NCI-H1417 treated with DMSO at 0.1 percent for 48 hours (cell line): ENCODE measurements at places on chromosomes 7 and 10.

DNA sequence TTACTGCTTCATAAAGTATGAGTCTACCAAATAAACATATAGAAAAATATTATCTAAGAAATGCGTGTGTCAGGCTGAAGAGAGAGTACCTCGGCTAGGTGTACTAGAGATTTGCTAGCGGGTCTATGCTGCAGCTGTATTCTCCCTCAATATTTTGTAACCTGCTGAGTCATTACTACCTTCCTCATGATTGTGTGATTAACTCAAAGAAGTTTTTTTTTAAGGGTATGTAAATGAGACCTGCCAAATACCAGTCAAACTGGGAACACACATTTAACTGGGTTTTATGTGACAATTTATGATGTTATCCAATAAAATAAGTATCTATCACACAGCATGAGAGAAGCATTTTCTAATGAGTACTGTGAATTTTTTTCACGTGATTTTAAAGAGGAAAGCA, 180.4 kb downstream of the RNF133 start:
- no peak for DNase-seq

- no peak for DNase-seq
Measured at GRCh38 chr7:121544238-121544637, 148.1 kb upstream of the FAM3C start.

DNA sequence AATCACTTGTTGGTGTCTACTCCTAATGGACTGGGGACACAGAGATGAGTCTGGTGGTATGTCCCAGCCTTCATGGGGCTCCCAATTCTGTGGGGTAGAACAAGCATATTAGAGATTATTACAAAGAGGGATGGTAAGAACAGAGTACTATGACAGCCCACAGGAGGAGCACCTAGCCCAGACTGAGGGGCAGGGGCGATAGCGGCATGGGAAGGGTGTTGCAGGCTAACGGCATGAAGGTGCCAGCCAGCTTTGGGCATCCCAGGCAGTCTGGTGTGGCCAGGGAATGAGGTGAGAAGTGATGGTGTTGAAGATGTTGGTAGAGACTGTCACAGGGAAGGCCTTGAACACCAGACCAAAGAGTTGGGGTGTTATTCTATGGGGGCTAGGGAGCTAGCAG, 280.0 kb downstream of the RPS24 start:
- no peak for DNase-seq

GRCh38 chr7:95213809-95214492, 110.4 kb downstream of the PON1 start:
- no peak for DNase-seq

- no peak for DNase-seq
Measured at GRCh38 chr10:117946525-117947070, 100.1 kb downstream of the RAB11FIP2 start.

DNA sequence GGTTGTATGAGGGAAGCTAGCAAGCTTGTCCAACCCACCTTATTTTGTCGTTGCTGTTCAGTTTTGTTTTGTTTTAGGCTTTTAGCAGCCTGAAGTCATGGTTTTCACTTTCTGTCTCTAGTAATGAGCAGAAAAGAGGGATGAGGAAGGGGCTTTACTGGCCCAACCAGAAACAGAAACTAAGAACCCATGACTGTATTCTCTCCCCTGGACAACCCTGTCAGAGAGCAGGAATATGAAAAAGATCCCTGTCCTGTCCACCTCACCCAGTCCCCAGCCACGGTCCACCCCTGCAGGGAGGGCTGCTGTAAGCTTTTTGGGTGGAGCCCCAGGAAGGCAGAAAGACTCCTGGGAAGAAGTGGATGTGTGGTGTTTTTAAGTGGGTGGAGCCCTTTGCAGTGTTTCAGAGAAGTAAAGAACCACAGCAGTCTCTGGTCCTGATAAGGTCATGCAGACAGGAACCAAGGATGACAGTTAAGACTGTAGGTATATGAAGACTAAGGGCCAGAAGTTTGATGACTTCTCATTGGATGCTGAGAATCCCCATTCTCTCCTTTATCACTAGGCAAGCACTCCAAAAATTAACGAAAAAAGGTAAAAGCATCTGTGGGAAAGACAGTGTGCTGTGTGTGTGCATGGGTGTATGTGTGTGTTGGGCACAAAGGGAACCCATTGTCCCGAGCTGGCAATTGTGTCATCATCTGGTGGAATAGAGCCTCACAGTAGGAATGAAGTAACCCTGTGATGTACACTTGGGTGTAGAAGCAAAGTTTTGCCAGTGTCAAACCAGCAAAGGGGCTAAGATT, 13.8 kb downstream of the MRPL32 start:
- DNase-seq: no peak

GRCh38 chr10:82811621-82812020, 936.6 kb downstream of the NRG3 start:
- DNase-seq: no peak

DNA sequence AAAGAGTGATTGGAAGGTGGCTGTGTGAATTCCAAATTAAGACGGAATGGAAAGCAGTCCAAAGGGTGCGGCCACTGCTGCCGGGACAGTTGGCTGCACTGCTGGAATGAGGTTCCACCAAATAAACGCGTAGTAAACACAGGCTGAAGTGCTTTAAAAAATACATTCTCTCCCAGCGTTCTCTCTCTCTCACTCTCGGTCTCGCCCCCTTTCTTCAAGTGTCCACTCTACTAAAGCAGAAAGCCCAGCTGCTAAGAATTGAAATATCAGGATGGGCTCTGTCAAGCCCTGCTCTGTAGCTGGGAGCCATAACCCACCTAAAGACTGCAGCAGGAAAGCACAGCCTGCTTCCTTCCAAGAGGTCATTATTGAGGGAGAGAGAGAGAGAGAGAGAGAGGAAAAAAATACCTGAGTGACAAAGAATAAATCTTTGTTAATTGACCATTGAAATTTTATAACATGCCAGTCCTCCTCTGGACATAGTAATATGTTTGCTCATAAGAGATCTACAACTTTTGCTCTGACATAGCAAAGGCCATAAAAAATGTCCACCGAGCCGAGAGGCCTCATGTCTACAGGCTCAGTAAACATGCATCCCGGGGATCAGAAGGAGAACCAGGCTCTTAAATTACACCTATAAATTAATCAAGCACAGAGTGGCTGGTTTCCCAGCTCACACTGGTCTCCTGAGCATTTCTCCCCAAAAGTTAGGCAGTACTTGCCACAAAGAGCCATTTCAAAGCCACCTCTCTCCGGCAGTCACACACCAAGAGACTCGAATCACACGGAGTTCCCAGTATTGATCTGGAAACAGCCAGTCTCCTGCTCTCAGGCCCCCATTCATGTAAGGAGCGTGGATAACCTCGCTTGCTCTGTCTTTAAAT, 72.8 kb downstream of the FGFR2 start:
- DNase-seq: no peak

- no peak for DNase-seq
Measured at GRCh38 chr7:119320316-119320715, 952.7 kb upstream of the KCND2 start.

DNA sequence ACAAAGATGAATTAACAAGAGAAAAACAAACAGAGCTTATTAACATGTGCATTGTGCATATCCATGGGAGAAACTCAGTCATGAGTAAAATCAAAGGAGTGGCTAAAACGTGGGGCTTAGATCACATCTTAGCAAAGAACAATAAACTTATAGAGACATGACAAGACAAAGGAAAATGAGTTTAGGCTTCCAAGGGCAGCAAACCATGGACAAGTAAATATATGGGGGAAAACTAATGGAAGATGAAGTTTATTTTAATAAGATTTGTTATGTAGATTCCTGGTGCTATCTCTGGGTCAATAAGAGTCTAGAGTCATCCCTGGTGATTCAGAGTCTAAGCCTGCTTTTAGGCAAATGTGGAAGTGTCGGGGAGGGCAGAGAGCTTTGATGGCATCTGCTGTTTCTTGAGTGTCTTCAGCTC, 87.2 kb upstream of the PLPP4 start:
- no peak for DNase-seq

- no peak for DNase-seq
Measured at GRCh38 chr10:121683366-121683765, 85.1 kb upstream of the FGFR2 start.

DNA sequence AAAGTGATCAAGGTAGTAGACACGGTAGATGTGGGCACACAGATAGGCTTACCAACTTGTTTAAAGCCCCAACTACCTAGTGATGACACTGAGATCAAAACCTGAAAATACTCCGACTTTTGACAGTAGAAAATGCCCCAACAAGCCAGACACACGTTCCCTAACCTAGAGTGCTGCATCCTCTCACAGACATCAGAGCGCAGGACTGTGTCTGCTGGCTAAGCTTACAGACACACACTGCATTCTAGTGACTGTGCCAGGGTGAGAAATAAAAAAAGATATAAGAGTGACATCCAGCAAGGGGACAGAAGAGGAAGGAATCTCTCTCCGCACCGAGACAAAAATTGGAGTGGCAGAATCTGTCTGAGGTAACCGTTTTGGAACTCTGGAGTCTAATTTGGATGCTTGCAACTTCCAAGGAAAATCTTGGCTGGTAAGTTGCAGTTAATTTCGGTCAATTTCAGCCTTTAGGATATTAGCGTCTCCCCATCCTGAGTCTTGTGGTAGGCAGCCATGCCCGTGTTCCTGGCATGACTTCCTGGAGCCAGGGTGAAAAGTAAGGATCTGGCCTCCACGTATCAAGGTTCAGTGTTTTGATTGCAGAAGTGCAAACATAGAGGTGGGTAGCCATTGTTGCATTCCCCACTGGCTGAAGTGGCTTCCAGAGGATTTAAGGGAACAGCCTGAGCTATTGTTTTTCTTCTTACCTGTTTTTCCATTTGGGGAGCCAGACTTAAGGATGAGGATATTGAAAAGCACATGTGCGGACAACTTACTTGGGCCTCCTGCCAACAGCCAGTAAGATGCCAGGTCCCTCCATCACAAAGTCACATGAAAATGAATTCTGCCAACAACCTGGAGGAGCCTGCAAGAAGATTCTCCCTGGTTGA, 124.1 kb downstream of the SMURF1 start:
- no peak for DNase-seq

GRCh38 chr10:4246881-4247358, 461.9 kb upstream of the KLF6 start:
- DNase-seq: no peak

- no peak for DNase-seq
Measured at GRCh38 chr10:11106621-11107374, 89.1 kb downstream of the CELF2 start.

DNA sequence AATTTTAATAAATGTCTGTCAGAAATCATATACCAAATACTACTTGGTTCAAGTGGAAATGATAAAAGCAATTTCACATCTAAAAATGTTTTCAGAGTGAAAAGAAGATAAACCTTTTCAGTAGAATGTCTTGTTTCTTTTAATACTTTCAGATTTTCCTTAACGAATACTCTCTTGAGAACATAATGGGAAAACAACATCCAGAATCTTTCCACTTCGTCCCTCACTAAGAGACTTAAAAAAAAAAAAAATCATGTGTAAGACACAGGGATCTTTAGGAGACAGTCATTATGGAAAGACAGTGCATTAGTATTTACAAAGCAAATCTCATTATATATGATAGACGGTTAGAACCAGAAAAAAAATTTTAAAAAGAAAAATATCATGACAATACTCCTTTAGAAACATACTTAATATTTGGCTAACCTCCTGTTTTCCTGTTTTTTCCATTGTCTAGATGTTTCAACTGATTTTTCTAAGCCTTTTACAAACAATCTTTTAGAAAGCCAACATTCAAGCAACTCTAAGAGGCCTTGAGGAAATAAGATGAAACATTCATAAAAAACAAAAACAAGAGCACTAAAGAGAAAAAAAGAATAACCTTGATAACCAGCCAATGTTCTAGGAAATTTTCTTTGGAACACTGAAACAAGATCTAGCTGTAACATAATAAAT, 339.9 kb upstream of the LRRN3 start:
- DNase-seq: no peak

DNA sequence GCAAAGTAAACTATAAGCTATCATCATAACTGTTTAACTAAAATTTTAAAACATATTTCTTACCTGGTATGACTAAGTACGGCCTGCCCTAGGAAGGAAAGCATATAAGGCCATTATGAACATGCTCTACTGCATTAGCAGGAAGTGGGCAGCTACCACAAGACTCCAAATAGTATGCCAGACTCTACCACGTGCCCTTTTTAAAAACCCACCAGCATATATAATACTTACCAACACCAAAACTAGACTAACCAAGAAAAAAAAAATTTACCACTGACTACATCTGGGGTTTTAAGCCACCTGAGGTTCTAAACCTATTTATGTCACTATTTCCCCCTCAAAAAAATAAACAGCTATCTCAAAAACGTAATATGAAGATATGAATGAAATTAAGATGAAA, 30.1 kb downstream of the NUDCD3 start:
- DNase-seq: no peak

- no peak for DNase-seq
Measured at GRCh38 chr7:98771519-98771918, 98.3 kb downstream of the TMEM130 start.

DNA sequence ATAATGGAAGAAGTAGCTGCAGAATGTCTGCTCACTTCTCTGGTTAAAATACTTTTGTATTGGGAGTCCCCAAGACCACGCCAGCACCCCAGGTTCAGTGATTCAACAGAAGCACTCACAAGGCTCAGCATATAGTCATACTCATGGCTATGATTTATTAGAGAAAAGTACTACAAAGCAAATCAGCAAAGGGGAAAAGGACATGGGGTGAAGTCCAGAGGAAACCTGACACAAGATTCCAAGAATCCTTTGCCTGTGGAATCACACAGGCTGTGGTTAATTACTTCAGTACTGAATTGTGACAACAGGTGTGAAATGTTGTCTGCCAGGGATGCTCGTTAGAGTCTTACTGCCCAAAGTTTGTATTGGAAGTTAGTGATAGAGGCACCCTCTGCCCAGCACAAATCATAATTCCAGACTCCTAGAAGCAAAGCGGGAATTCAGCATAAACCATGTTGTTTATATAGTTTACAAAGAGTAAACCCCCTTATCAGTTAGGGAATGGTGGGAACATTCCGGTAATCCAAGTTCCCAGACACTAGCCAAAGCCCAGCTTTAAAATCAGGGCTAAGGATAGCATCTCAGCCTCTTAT, 79.4 kb downstream of the HYCC1 start:
- no peak for DNase-seq

- DNase-seq: no peak
Measured at GRCh38 chr10:106566873-106567272, 597.6 kb downstream of the SORCS1 start.

DNA sequence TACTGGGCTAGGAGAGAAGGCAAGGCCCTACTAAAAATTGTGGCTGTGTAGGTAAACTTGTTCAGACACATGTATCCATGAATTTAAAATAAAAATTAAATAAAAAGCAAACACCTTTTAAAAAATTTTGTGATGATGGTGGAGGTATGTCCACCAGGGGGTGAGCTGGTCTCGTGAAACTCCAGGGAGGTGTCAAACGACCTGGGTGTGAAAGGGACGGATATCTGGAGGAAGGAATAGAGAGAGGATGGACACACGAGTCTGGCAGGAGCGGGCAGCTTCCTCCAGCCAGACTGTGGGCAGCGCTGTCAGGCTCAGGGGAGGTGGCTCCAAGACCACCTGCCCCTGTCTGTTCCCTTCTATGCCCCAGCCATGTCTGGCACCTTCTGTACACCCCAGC, 34.8 kb upstream of the DMBT1 start:
- DNase-seq: no peak
